ENCODE measurements at places on chromosomes 1 and 21.

- no peak for DNase-seq
Measured at GRCh38 chr1:30607723-30608122, 115.7 kb downstream of the MATN1 start.

- DNase-seq = no peak
Measured at GRCh38 chr1:172467446-172467845, 23.6 kb upstream of the PIGC start.

DNA sequence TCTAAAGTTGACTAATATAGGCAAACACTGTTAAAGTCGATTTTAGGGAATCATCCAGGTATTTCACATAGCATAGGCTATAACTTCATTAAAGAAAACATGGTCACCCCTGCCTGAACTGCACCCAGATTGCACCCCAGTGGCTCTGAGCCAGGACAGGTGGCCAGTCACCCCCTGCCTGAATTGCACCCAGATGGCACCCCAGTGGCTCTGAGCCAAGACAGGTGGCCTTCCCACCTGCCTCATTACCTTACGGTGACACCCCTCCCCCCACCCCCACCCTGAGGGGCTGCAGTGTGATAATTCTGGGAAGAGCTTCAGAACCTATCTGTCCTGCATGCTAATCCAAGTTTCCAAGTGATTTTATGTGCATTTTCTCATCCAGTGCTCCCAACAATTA lies 78.9 kb downstream of the DSCAM start:
- no peak for DNase-seq

DNA sequence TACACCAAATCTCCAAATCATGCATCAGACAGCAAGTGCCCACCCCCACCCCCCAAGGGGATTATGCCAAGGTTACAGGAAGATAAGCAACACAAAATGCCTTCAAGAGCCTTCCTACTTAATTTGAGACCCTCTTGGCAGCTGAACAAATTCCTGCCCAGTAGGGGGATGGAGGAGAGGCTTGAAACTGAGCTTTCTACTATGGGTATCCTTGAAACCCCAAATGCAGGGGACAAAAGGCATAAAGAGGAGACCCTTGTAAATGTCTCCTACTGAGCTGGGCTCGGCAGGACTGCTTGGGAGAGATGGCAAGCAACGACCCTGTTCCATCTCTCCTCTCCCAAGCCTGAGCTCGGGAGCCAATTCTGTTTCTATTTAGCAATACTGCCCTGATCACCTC lies 3.5 kb downstream of the SLC41A1 start:
- DNase-seq = no peak

DNA sequence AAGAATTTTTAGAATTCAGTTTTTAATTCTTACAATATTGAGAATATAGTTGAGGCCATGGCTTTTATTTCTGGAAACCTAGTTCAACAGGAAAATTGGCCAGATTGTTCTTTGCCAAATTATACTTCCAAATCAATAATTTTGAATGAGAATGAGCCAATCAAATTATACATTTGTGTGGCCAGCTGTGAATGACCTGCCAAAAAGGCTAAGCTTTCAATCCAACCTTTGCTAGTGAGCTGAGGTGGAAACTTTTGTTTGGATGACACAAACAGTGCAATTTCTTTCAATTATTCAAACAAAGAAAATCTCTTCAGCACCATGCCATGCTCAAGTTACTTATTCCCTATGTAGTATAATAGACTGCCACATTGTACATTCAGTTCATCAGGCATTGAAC lies 167.8 kb downstream of the PATJ start:
- DNase-seq = no peak

Measured in kidney epithelial cell (primary cell).